ENCODE measurements at places on chromosomes 4 and X.

DNA sequence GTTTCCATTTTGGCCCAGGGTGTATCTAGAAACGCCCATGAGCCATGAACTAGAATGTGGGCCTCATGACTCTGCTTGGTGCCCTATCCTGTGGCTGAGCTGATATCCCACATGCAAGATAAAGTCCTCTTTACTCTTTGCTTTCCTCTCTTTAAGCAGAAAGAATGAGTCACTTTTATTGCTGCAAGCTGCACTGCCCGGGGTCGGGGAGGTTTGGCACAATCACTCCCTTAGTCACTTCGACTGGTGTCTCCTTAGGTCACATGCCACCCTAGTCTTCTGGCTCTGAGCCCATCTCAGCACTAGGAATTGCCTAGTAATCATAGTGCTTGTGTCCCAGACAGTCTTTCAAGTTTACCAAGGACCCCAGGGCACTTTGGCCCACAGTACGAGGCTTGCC lies 75.1 kb upstream of the CXorf66 start:
- DNase-seq, result peak; percentile 16

- no peak for DNase-seq
Measured at GRCh38 chr4:154584259-154584658, 6.3 kb downstream of the FGA start.

DNA sequence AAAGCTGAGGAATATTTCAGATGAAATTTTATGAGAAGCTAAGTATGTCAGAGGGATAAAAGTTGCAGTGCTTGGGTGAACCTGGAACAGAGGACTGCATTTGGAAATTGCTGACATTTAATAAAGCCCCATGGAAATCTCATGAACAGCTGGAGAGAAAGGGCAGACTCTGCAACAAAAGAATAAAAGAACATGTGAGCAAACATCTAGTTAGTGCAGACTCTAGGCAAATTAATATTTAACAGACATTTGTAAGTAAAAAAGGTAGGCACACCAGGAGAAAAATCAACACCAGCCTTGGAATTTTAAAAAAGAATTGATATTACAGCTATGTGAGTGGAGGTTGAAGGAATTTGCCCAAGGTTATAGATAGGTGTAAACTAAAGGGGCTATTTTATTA lies 114.6 kb upstream of the PUDP start:
- DNase-seq, result no peak

DNA sequence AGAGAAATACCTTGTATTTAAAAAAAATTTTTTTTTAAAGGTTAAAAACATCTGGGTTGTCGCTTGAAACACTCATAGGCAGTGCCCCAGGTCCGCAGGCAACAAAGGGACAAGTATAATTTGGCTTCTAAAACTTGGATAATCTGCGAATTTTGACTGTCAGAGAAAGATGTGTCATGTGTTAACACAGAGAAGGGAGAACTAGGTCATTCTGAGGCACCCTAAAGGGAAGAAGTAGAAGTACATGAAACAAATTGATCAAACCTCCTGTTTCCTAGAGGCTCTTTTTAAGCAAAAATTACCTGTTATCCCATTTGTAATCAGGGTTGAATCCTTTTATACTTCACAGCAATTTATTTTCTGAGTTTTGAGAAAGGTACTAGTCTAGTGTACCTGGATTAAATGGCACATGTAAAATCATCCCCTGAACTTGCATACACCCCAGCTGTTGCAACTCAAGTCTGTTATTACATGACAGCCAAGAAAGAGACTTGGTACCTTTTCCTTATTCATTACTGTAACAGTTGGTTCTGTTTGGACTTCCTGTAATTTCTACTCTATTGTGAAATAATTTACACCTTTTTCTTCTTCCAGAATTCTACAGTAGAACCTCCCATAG lies 1.7 kb downstream of the SRD5A3 start:
- no peak for DNase-seq

DNA sequence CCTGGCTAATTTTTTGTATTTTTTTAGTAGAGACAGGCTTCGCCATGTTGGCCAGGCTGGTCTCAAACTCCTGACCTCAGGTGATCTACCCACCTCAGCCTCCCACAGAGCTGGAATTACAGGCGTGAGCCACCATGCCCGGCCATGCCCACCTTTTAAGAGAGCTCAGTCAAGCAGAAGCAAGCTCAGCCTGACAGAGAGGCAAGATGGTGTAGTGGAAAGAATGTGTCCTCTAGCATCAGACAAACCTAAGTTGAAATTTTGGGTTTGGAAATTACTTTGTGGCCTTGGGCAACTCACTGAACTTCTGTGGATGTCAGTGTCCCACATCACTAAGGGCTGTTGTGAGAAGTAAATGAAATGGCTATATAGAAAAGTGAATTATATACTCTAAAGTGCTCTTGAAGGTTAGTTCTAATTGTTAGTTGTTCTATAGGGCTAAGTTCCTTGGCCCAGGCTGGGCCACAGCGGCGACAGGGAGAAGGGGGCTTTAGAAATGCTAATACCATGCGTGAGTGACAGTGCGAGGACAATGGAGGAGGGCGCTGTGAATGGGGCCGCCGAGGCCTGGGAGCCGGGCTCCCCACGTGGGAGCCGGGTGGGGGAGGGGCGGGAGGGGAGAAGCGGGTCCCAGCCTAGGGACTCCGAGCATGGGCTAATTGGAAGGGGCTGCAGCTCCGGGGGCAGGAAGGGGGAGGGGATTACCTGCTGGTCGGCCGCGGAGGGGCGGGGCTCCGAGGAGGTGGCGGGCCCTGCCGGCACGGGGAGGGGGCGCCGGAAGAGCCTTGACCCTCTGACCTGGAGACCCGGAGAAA lies 15.6 kb downstream of the PJA1 start:
- no peak for DNase-seq

DNA sequence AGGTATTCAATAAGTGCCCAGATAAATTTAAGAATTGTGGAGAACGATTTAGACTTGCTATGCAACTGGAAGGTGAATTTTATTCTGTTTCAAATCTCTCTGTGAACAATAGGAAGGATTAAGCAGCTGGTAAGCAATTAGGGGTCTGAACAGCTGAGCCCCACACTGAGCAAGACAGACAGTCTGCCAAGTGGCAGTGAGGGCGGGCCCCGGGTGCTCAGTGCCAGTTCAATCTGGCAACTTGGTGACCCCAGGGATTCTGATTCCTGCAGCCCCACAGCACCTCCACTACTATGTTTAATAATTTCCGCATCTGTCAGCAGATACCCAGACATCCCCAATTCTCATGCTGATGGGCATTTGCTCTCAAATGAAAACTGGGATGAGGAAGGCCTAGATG lies 317.3 kb downstream of the PPP1R2C start:
- no peak for DNase-seq

GRCh38 chr4:87150498-87151261 lies 69.7 kb downstream of the KLHL8 start:
- peak; percentile 5 for DNase-seq

GRCh38 chr4:20408611-20409010 lies 156.9 kb downstream of the SLIT2 start:
- DNase-seq, result no peak

DNA sequence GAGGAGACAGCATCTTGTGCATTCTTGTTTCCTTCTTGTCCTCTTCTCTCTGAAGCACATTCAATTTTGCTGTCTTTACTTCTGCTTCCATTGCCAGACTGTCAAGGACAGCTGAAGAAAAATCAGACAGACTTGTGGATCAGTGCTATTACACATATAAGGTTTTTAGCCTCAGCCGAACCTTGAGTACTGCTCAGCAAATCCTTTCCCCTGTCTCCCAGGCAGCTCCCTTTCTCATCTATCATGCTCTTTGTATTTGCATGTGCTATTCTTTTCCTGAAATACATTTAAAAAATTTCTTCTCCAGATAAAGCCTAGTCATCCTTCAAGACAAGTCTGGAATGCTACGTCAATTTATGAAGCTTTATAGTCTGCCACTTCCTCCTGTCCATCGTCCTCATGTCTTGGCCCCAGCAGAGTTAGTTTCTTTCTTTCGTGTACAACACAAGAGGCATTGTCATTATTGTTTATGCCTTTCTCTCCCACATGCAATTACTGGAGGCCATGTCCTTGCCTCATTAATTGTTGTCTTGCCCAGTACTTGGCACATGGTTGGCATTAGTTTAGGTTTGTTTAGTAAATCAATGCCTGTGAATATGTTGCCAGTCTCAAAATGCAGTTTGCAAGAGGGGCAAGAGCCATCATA lies 45.1 kb downstream of the ADGRL3 start:
- DNase-seq, result no peak

DNA sequence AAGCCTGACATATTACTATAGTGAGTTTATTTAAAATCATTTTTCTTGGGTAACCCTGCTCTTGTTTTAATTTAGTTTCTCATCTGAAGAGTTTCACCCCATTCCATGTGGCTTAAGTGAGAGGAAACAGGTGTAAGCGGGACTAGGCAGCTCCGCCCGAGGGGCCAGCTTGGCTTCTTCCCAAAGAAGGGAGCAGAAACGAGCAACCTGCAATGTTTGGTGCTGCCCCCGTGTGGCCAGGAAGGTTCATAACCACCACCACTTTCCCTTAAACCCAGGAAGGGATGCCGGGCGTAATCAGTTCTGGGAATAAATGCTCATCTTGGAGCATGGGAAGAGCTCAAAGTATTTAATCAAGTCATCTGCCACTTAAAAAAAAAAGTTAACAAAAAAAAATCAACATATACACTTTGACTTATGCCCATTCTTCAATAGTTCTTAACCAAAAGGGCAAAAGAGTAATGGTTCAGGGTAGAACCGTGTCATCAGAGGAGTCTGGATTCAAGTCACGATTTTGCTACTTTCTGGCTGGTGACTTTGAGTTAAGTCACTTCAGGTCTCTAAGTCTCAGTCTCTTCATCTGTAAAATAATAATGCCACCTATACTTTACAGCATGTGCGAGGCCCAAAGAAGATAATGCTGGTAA lies 147.9 kb downstream of the NSUN7 start:
- DNase-seq, result no peak

- DNase-seq, result no peak
Measured at GRCh38 chr4:149183638-149184037, 632.0 kb downstream of the IQCM start.

GRCh38 chrX:153845195-153845594 lies 14.9 kb upstream of the PDZD4 start:
- no peak for DNase-seq

- no peak for DNase-seq
Measured at GRCh38 chr4:162866565-162866964, 300.1 kb downstream of the NAF1 start.

DNA sequence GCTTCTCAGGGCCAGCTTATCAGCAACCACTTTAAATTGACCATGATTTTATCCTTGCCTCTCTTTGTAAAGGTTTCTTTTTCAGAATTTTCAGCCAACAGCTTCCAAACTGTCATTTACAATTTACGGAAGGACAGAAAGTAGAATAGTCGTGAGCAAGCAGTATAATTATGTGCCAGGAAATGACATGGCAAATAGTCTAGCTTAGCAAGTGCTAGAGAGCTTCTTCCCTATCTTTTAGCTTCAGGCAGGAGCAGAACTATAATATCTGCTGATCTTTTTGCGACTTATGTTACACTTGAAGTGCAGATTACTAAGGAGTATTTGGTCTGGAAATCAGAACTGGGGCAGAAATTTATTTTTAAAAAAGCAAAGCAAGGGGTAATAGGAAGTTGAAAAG lies 123.0 kb upstream of the AP1S2 start:
- DNase-seq, result no peak

DNA sequence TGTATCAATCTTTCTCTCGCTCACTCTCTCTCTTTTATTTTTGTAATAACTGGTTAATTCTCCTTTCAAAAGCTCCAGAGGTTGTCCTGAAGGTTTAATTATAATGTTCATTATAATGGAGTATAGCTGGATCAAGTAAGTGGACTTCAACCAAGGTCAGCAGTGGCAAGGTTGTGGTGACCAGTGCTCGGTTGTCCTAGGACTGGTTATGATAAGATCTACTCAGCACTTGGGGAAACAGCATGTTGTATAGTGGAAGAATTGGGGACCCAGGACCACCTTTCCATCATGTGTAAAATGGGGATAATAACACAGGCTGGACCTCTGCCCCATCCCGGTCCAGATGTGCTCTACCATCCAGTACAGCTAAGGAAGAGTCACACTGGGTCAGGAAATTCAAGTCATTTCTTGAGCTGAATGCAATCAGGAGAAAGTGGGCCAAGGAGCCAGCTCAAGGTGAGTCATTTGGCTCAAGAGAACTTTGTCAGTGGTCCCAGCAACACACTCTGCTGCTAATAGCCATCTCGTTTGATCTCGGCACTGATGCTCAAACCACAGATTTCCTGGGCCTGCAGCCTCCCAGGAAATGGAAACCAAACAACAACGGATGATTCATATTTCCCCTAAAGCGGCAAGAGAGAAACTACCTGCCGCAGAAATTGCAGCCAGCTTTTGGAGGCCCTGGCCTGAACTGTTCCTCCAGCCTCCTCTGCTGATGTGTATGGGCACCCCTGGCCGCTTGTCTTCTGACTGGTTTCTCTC lies 123.6 kb upstream of the RBPJ start:
- peak; percentile 89 for DNase-seq
